ENCODE measurements at places on chromosomes 5 and 9. TPM values are rescaled to one million over a fixed set of nuclear protein-coding genes. Genes with fewer than 3 reads are reported as not detected.

DNA sequence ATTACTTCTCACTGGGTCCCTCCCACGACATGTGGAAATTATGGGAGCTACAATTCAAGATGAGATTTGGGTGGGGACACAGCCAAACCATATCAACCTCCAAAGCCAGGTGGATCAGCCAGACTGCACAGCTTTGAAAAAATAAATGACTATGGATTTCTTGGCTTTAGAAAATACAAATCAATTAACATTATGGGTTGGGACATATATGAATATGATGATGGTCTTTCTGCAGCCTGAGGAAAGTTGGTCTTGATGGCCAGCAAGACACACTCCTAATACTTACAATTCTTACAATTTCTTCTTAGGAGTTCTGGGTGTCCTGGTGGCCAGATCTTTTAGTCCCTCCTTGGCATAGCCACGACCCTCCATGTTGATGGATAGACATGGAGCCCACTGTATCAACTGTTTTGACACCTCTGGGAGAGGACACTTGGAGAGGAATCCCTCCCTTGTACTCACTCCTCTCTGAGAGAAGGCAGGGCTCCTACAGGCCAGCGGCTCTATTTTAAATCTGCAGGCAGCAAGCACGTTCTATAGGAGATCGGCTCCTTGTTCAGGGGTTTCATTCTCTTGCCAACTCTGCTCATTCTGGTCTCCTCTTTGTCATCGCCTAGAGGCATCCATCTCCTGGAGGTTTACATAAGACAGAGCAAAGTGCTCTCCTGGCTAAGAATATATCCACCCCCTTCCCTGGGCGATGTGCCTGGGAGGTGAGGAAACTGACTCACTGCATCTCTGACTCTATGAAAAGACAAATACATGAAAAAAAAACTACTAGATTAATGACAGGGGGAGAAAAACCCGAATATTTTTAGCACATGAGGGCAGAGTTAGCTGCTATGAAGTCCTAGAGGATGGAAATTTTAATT, 145.9 kb downstream of the CARTPT start:
- no peak for DNase-seq

Gene ZCCHC9
- total RNA-seq, result 20.0 TPM

- no peak for DNase-seq
These were observed 71.9 kb downstream of the FOXD1 start for GRCh38 chr5:73376618-73377170.

GRCh38 chr5:8350644-8351339, 481.8 kb downstream of the MTRR start:
- no peak for DNase-seq

Gene PIP5K1B
- not detected for total RNA-seq
